CMK (cell line): ENCODE measurements at places on chromosomes 1 and 21.
A peak's percentile ranks its signal among the peaks of the same experiment; 100 is the strongest.

DNA sequence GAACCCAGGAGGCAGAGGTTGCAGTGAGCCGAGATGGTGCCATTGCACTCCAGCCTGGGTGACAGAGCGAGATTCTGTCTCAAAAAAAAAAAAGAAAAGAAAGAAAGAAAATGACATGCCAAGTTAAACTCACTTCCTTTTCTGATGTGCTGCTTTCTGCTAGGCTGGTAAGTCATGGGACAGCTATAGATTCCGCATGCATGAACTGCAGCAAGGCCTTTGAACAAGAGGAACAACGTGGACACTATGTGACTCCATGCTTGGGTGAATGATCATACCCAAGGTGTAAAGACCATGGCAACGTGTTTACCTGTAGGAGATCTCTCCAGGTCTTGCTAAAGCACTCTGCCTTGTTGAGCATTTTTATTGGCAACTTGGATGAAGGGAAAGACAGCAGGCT is 10.3 kb upstream of the TTF2 start:
- DNase-seq = no peak

DNA sequence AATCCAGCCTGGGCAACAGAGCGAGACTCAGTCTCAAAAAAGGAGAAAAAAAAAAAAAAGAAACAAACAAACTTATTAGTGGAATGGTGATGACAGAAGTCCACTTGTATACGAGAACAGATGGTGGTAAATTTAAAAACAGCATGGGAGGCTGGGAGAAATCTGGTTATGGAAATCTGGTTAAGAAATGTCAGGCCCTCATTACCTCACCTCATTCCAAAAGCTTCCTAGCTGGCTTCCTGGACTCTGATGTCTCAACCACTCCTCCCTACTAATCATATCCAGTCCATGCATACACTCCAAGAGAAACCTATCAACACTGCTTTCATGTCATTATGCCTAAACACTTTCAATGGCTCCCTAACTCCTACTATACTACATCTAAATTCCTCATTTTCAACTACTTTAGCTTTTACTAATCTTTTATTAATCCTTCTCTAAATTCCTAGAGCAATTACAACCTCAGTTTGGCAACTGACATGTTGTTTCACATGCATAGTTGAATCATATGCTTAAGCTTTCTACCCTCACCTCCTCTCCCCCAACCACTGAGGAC is 52.9 kb downstream of the FOXJ3 start:
- DNase-seq = no peak

GRCh38 chr1:178344513-178345091 is 152.2 kb downstream of the CLEC20A start:
- no peak for DNase-seq

DNA sequence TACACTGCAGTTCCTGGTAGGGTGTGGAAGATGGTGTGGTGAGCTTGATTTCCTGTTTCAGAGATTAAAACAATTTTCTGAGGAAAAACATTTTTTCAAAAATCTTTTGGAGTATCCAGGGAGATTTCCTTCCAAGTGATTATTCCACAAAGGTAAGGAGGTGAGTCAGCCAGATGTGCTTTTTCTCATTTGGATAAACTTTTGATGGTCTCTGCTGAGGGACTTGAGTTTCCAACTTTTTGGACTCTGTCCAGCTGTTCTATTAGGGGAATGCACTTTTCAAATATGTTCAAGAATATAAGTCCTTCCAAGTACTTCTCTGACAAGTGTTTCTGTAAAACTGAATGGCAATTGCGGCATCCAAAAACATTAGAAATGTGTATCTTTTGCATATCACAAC is 628.8 kb upstream of the ADAMTS5 start:
- DNase-seq = no peak

DNA sequence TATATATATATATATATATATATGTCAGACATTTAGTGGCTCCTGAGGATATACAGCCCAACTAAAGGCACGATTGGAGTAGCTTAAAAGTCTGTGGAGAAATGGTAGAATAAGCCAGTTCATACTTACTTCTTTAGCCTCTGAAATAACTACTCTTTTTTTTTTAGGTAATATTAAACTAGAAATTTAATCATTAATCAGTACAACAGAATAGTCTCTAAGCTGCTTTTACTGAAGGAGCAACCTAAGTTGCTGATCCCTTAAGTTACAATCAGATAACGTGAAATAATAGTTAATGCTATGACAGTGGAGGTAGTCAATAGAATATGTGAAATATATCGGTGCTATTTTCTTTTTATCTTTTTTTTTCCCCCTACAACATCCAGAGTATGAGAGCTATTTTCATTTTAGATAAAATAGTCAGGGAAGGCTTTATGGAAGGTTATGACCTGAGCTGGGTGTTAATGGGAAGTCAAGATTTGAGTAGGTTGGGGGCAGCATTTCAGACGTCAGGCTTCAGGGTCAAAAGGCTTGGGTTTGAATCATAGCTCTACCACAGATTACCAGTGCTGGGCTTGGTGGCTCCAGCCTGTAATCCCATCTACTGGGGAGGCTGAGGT is 15.6 kb downstream of the ZMPSTE24 start:
- DNase-seq = no peak

GRCh38 chr1:61412601-61413000 is 312.3 kb downstream of the TM2D1 start:
- no peak for DNase-seq

GRCh38 chr21:37176716-37177115 is 90.4 kb downstream of the VPS26C start:
- no peak for DNase-seq

DNA sequence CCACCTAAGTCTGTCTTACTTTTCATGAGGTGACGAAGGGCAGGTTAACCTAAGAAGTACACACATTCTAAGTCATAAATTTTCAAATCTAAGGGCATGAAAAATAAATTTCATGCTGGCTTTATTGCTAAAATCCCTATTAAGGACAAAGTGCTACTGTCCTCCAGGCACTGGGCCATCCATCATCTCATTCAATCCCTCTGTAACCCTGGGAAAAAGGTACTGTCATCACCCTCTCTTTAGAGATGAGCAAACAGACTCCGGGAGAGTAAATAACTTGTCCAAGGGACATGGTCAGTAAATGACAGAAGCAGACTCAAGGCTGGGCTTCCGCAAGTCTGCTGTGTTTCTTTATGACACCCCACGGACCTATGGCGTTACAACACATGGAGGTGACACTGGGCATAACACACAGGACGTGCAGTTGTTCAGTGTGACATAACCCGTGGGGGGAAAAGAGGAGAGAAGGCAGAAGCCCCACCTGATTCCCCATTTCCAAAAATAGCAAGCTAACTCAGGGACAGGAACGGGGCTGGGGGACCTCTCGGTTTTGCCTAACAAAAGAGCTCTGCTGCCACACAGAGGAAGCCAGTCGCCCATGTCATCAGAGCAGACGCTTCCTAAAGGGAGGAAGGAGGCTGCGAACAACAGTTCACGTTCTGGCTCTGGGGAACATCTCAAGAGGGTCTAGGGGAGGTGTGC is 12.5 kb upstream of the SRM start:
- no peak for DNase-seq

DNA sequence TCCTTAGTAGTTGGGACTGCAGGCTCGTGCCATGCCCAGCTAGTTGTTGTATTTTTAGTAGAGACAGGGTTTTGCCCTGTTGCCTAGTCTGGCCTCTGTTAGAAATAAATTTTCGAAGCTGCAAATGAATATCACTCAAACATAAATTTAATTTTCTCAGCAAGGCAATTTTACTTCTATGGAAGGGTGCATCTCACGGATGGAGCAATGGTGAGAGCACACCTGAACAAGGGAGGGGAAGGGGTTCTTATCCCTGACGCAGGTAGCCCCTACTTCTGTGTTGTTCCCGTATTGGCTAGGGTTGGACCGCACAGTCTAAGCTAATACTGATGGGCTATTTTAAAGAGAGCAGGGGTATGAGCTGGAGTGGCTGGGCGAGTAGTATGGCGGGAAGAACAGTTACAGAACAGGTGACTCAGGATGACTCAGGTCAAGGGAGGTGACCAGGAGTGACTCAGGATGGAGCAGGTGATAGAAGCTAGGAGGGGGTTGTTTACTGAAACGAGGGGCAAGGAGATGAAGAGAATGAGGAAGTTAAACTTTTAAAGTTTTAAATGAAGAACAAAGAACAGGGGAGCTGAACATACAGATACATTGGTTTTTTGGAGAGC is 7.5 kb downstream of the MDM4 start:
- DNase-seq = no peak

GRCh38 chr1:183685112-183685713 is 32.1 kb upstream of the APOBEC4 start:
- DNase-seq = peak; percentile 38

- no peak for DNase-seq
These were observed 19.8 kb downstream of the PGLYRP3 start for GRCh38 chr1:153292740-153293479.

DNA sequence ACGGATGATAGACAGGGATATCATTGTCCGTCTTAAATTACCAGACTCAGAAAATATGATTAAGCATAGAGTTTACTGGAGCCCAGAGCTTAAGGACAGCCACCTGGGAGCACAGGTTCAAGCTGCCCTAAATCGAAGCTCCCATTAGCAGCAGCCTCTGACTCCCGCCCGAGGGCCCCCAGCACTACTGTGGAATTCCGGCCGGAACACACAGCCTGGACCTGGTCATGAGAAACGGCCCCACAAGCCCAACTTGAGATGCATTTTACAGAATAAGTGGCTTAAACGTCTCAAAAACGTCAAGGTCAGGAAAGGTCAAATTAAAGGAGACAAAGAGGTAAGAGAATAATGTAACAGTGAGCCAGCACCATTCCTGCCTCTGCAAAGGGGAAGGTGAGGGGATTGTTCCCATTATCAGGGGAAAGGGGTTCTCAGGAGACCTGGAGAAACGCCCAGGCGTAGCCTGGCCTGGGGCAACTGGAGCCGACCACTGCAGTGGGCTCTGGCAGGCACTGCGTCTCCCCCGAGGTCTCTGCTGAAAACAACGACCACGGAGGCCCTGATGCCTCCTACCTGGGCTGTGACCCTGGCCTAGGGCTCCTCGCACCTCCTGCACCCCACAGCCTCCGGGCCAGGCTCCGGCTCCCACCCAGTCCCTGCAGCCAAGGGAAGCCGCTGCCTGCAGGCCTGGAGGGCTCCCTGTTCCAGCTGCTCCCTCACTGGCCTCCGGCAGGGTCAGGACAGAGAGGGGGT is 11.5 kb upstream of the COL6A1 start:
- no peak for DNase-seq

DNA sequence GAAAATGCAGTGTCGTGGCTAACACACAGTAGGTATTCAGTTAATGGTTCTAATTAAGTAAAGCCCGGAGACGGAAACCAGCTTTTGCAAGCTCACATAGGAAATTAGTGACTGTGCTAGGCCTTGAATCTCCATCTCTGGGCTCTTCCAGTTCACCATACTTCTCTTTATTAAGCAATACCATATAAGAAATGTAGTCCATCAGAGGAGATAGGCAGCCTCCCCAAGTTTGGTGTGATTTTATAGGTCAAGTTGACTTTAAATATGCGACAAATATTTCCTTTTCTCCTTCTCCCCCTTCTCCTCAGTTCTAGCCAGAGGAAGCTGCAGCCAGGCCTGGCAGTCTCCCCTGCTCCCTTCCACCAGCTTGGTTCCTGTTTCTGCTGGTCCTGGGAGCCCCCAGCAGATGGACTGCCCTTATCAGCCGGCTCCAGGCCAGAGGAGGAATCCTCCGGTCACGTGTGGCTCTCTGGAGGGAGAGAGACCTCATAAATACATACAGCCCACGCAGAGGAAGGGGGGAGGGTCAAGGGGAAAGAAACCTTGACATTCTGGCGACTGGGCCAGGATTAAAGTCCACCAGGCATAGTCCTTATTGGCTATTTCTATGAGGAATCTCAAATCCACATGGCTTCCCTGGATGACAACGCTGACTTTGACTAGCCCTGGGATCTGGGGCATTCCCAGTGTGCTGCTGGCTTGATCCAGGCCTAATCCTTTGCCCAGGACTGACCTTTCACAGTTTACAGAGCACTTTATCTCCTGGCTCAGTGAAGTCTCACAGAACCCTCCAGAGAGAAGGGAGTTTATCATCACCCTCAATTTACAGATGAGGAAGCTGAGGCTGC is 115.1 kb upstream of the JUN start:
- peak; percentile 97 for DNase-seq
